CD4-positive, alpha-beta T cell treated with Interleukin-4 for 4 hours (primary cell): ENCODE measurements at places on chromosomes 5 and 9.

GRCh38 chr5:122789461-122790171 is 14.7 kb downstream of the SNX2 start:
- DNase-seq = no peak

- peak; percentile 66 for DNase-seq
Measured at GRCh38 chr9:86947146-86948073, at the start of gene GAS1. Gene GAS1 (minus strand): TSS chr9:86947506. CDS start chr9:86946779, 727 bp downstream.

DNA sequence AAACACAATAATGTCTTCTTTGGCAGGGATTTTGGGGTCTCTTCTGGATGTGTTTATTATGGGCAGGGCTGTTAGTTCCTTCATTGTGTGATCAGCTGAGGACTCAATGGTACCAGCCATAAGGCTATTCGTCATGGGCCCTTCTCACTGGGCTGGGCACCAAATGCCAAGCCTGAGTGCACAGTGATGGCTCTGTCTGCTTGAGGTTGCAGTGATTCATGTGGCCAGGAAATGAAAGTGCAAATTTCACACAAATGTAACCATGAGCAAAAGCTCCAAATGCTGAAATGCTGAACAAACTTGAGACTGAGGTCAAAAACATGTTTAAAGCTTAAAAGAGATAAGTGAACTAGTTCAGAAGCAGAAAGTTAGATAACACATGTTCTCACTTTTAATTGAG is 191.0 kb downstream of the TARS1 start:
- DNase-seq = no peak

DNA sequence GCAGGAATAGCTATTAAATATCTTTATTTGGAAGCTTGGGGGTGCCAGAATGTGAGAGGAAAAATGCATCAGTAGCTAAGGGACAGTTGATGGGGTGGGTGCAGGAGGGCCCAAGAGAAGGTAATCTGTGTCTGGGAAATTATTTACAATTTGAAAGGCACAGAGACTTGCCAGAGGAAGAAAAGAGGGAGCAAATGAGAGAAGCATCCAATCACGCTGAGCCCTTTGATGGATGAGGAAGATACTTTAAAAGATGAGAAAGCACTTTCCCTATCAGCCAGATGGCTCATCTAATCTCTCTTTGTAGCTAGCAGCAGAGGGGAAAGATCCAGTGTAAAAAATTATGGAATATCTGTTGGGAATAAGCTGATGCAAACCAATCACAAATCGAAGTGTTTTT is 57.0 kb upstream of the ABCA1 start:
- DNase-seq = no peak

GRCh38 chr5:102583276-102584124 is 84.7 kb upstream of the SLCO6A1 start:
- DNase-seq = no peak

- DNase-seq = no peak
Measured at GRCh38 chr9:71767776-71768321, 464 bp downstream of the CEMIP2 start.

DNA sequence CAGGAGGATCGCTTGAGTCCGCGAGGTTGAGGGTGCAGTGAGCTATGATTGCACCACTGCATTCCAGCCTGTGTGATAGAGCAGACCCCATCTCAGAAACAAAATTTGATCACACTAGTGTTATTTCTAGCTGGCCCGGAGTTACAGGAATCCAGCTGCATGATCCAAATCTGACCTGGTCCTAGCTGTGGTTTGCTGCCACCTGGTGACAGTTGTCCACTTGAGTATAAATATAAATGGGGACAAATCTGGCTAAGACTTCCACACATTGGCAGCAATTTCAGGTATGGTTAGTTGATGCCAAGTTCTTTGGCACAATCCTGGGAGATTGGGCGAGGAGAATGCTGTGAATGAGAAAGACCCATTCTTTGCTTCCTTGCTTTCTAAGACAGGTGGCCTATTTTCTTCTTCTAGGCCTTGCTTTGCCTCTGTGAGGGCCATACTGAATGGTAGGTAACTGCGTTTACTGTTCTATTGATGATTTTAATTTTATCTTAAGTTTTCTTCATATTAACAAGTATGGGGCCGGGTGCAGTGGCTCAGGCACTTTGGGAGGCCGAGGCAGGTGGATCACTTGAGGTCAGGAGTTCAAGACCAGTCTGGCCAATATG is 35.4 kb downstream of the UBE2R2 start:
- peak; percentile 61 for DNase-seq

- DNase-seq = no peak
Measured at GRCh38 chr9:19931098-19931890, 142.5 kb upstream of the SLC24A2 start.

GRCh38 chr5:141001446-141001843 is 35.2 kb downstream of the PCDHAC2 start:
- DNase-seq = no peak

DNA sequence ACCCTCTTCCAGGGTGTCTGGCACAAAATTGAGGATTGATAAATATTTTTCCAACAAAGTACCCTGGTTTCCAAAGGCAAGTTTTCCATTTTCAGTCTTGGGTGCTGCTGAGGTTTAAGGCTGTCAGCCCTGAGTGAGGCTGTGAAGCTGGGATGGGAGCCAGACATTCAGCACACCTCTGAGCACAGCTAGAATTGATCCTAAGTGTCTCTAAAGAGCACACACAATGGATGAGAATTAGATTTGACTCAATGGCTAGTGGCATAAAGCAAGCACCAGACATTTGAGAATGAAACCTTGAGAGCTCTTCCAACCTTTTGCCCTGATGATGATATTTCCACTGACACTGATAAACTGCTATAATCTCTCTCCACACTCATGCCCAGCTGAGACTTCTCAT is 131.5 kb downstream of the MARCHF11 start:
- DNase-seq = no peak

GRCh38 chr5:10125116-10125515 is 124.6 kb downstream of the ATPSCKMT start:
- no peak for DNase-seq

DNA sequence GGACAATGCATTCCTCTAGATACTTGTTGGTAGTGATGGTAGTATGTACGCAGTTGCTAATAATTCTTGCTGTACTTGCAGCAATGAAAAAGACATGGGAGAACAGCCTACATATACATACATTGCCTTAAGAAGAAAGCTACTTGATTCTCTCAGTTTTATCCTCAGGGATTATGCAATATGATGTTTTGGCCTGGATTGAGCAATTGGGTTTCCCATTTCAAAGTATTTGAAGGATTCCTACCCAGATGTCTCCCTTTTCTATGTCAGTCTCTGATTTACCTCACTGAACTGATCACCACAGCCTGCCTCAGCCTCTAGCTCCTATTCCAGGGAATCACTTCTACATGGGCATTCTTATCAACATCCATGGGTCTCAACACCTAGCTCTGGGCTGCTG is 210.1 kb upstream of the CDH10 start:
- DNase-seq = no peak

GRCh38 chr5:76403766-76404222 is 709 bp downstream of the IQGAP2 start:
- peak; percentile 69 for DNase-seq

DNA sequence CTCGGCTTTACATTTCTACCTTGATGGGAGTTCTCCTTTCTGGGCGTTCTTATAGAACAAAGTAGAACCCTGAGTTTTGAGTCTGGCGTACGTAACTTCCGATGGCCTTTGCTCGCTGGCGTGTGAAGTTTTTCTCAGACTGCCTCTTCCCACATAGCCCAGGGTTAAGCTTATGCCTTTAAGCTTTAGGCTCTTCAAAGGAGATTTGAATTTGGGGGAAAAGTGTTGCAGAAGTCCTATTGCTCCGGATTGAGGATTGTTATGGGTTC is 13.7 kb upstream of the FBP2 start:
- DNase-seq = no peak

DNA sequence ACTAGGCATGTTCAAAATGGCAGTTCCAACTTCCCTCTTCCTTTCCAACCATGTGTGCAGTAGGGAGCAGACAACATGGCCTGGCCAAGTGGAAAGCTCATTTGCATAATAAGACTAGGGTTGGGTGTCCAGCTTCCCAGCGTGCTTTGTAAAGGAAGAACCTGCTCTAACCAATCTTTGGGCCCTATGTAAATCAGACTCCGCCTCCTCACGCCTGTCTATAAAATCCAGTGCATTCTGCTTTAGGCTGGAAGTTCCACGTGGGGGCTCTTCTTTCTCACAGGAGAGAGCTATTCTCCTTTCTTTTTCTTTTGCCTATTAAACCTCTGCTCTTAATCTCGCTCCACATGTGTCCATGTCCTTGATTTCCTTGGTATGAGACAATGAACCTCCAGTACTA is 83.4 kb downstream of the GCNT1 start:
- DNase-seq = no peak

DNA sequence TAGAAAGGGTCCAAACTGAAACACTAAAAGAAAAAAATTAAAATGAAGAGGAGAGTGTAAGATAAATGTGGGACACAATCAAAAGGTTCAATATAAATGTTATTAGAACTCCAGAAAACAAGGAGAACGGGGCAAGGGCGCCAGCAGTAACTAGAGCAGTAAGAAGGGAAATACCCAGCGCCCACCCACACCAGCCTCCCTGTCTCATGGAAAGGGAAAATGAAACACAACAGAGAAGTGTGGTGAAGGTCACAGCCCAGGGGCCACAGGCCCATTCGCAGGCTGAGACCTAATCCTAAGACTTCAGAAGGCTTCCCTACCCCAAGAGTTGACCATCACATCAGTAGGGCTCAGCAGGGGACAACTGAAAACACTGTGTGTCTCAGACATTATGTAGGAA is 45.8 kb upstream of the CLK4 start:
- DNase-seq = no peak

- DNase-seq = no peak
Measured at GRCh38 chr9:69299315-69299714, 25.7 kb upstream of the ENTREP1 start.

- DNase-seq = no peak
Measured at GRCh38 chr5:131959906-131960305, 14.4 kb upstream of the MEIKIN start.

- DNase-seq = no peak
Measured at GRCh38 chr9:31355159-31355882, 1029.1 kb upstream of the ACO1 start.

DNA sequence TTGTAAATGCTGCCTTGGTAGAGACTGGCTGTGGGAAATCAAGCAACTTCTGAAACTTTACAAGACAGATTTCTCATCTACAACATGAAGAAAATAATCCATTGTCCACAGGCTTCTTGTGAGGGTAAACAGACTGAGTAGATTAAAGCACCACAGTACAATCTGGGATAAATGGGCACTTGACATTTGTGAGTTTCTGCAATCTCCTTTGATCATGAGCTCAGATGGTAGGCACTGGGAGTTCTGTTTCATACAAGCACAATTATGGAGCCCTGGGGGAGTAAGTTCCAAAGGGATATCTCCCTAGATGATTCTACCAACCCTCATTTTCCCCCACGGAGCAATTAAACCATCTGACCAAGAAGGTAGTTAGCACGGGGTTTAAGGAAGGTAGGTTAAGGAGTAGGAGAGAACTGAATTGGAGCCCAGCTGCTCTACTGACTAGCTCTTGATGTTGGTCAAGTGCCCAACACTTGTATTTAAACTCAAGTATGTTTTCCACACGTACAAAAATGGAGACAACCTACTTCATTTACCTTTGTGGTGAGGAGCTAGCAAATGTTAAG is 479.5 kb upstream of the TNC start:
- no peak for DNase-seq

DNA sequence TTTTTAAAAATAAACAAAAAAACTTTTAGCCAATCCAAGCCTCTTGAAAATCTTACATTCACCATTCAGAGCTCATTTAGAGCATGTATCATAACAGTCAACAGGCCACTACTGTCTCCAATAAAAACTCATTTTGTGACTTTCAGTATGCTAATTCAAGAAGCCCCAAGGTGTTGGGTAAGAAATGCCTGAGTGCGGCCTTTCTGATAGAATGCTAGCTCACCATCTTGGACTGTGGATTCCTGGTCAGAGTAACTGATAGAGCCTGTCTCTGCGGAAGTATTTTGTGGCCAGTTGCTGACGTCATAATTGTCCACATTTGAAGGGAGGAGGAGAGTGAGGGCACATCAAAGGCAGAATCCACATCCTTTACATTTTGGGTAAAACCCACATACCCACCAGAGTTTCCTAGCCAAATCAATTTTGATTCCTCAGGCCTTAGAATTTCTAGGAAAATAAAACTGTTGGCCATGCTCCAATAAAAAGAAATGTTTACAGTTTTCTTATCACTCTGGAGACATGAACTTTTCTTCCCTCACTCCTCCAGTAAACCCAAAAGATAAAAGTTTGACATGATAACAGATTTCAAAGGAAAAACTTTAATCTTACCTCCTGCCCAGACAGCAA is 41.1 kb upstream of the ERCC6L2 start:
- DNase-seq = no peak

DNA sequence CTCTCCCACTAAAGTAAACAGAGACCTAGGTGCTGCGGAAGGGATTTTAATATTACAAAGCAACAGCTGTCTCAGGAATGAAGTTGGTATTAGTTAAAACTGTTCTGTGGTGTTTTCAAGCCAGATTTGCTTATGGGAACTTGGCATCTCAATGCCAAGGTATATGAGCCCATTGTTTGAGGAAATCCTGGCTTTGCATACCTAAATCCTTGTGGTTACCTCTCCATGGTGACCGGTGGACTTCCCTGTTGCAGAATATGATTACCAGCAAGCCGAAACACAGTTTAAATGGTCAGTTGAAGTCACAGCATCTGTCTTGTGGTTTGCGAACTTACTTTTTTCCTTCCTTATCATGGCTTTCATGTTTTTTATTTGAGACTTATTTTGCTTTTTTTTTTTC is 62.3 kb upstream of the TXNDC8 start:
- DNase-seq = no peak

- DNase-seq = no peak
Measured at GRCh38 chr9:13324988-13325387, 45.5 kb upstream of the MPDZ start.

GRCh38 chr9:129586685-129587084 is 34.2 kb downstream of the C9orf50 start:
- peak; percentile 16 for DNase-seq

DNA sequence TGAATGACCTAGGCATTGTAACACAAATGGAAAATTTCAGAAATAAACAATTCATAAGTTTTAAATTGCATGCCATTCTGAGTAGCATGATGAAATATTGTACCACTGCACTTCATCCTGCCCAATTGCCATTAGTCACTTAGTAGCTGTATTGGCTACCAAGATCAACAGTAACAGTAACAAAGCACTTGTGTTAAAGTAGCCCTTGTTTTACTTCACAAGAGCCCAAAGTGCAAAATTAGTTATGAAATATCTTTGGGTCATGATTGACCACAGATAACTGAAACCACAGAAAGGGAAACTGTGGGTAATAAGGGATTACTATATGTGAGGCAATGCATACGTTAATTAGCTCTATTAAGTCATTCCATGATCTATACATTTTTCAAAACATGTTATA is 33.3 kb upstream of the RORB start:
- DNase-seq = no peak

GRCh38 chr5:6446626-6447309 is 1.9 kb upstream of the UBE2QL1 start:
- DNase-seq = no peak

GRCh38 chr5:80865551-80865950 is 94.6 kb upstream of the RASGRF2 start:
- DNase-seq = no peak

DNA sequence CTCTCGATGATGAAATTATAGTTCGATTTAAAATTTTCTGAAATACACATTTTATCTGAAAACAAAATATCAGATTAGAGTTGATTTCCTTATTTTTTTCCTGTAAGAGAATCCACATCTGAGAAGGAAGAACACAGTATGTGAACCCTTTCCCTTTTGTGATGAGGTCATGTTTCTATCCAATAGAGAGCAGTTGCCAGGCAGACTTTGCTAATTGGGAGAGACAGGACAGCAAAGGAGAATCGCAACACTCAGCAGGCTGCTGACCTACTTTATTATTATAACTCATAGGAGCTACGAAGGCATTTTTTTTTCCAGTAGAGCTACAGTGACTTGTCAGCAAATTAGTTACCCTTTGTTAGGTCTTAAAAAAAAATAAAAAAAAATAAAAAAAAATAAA is 242.1 kb downstream of the HCN1 start:
- DNase-seq = no peak
